ENCODE measurements at places on chromosomes 3 and 15. TPM values are rescaled to one million over a fixed set of nuclear protein-coding genes. Genes with fewer than 3 reads are reported as not detected.
A peak's percentile ranks its signal among the peaks of the same experiment; 100 is the strongest.

Gene ANKDD1A
- total RNA-seq, result 3.0 TPM

Gene ZIC4
- not detected for total RNA-seq

Gene REC114
- total RNA-seq, result not detected

Gene GUCA1C
- total RNA-seq, result not detected

Gene GOLGA6L7
- not detected for total RNA-seq

DNA sequence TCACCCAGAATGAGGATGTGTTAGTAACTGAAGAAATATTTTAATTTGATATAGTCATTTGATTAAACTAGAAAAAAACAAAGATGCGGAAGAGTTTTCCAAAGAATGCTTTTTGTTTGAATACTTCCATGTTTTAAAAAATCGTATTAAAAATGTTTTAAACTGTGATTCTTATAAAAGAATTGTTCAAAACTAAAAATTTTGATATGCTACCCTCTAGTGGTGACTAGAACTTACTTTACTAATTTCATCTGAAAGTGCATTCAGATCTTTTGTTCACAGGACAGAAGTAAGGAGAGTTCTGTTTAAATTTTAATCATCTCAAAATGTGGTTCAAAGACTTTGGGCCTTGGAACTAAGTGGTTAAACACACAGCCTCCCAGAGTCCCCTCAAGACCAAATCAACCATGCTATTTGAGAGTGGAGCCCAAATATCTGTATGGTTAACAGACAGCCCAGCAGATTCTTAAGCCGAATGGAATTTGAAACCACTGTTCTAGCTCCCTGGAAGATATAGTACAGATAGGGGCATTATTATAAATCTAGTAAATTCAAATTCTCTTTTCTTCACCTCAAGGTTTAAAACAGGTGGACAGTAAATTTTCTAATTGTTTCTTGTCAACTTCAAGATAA is 45.2 kb upstream of the SYNPR start:
- DNase-seq, result no peak

DNA sequence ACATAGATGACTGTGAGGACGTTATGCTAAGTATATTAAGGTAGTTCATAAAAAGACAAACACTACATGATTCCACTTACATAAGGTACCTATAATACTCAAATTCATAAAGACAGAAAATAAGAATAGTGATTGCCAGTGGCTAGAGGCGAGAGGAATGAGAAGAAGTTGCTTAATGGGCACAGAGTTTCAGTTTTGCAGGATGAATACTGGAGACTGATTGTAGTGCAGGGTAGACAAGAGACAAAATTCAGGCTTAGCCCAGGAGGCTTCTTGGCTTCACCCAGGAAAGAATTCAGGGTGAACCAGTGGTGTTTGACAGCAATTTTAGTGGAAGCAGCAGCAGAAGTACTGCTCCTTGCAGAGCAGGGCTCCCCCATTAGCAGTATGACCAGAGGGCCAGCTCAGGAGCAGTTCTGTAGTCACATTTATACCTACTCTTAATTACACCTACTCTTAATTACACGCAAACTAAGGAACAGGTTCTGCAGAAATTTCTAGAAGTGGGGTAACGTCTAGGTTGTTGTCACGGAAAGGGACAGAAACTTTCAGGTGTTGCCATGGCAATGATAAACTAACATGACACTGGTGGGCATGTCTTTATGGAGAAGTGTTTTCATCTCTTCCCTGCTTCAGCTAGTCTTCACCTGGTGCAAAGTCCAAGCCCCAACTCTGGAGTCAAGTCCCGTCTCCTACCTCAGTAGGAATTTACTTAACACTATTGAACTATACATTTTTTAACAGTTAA is 55.2 kb downstream of the TBL1XR1 start:
- DNase-seq, result no peak

- no peak for DNase-seq
Measured at GRCh38 chr3:167198949-167199600, 181.0 kb downstream of the ZBBX start.

- DNase-seq, result no peak
Measured at GRCh38 chr3:14918356-14918860, 29.0 kb upstream of the NR2C2 start.

DNA sequence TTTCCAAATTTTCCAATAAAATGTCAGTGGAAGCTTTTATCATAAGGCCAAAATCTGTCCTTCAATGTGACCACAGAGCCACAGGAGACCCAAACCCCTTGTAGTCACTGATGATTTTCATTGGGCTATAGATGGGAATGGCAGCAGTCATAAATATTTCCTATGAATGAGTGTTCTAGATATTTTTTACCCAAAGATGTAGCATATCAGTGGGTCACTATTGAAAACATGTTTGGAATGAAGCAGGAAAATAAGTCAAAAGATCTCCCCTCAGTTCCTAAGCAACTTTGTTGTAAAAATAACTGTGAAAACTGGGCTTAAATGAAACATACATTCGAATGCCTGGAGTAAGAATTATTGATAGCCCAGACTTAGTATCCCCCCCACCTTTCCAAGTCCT is 49.0 kb downstream of the NKIRAS1 start:
- no peak for DNase-seq

GRCh38 chr15:62989366-62990055 is 53.0 kb upstream of the TPM1 start:
- no peak for DNase-seq

GRCh38 chr3:110925798-110926197 is 145.8 kb upstream of the NECTIN3 start:
- DNase-seq, result no peak

GRCh38 chr15:54884312-54884711 is 312.4 kb downstream of the RSL24D1 start:
- no peak for DNase-seq

DNA sequence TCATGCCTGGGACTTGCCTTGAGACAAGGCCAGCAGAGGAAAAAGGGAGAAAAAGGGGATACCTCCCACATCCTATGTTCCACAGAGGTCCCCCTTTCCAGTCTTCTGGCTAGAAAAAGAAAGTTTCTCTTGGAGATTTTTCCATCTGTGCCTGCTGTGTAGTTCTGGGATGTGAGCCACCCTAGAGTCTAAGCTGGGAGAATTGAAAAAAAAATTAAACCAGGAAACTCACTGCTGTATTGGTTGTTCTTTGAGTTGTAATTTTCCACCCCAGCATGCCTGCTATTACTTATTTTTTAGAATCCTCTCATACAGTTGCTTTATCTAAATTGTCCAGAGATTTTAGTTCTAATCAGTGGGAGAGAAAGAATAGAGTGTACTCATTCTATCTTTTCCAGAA is 68.4 kb downstream of the SV2B start:
- no peak for DNase-seq

DNA sequence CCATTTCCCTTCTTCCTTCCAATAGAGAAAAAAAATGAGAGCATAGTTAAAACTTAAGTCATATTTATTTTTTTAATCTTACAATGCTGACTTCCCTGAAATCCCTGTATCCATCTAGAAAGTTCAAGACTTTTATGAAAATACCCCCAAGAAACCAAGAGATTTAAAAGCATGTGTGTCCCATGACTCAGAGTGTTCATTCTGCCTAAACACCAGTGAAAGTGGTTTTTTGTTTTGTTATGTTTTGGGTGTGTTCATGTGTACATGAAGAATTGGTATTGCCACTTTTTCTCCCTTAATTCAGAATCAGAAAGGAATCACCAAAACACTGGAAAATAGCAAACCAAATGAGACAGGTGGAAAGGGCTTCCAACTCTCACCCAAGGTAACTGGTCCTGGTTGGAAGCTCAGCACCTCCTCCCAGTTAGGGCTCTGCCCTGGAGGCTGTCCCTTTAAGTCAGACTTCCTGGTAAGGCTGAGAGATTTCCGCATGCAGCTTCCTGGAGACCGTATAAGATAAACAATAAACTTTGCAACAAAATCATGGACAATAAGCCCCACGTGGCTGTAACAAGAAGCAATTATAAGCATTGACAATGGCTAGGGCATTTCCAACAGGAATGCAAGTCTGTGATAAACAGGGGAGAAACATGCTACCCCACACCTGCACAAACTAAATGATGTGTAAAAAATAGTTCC is 121.9 kb upstream of the ARHGEF3 start:
- DNase-seq, result peak; percentile 40

DNA sequence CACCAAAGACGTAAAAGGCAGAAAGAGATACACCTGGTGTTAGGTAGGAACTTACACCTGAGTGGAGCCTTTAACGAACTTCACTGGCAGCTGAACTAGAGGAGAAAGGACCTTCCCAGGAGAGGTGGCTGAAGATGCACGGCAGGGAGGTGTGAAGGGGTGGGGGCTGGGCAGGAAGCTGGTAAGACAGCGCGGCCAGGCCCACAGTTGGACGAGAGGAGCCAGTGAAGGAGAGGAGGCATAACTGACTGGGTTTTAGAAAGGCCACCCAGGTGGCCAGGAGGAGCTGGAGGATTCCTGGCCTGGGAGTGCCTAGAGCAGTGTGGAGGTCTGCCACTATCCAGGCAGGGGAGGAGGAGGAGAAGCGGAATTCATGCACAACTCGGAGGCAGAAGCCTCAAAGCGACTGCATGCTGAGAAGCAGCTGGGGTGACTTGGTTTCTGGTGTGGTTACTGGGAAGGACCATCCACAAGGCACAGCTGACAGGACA is 51.9 kb downstream of the SLC41A3 start:
- no peak for DNase-seq

GRCh38 chr3:128369881-128370642 is 96.6 kb downstream of the DNAJB8 start:
- no peak for DNase-seq

DNA sequence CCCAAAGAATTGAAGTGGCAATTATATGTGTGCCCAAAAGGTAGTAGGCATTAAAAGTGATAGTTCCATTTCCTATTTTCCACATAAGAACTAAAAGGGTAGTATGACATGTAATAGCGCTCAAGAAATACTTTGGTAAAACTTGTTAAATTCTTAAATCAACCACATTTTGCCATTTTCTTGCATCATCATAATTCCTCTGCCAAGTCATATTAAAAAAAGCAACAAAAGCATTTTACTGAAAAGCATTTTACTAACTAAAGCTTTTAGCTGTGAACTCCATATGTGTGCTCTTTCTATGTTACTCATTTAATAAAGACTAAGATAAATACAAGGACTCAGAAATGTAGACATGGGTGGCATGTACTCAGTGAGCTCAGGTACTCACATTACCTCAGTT is 70.1 kb downstream of the GPR160 start:
- no peak for DNase-seq

- DNase-seq, result no peak
Measured at GRCh38 chr3:186974824-186975313, 44.5 kb downstream of the ST6GAL1 start.
